Left renal cortex interstitium (tissue), 4 donors: ENCODE measurements at places on chromosomes 13 and 19. TPM values are rescaled to one million over a fixed set of nuclear protein-coding genes. Genes with fewer than 3 reads are reported as not detected.

Gene CYP4F2
- 0.33 TPM for polyA plus RNA-seq

Gene ADGRE2
- 0.61 TPM for polyA plus RNA-seq

Gene POU2F2
- 0.95 TPM for polyA plus RNA-seq

Gene SPATA13
- 58.3 TPM for polyA plus RNA-seq

Gene ITGBL1
- polyA plus RNA-seq: 0.90 TPM

Gene ZNF844
- 23.3 TPM for polyA plus RNA-seq

Gene ATP8A2
- 5.4 TPM for polyA plus RNA-seq

Gene SIGLECL1
- polyA plus RNA-seq: not detected

Gene WDR87
- not detected for polyA plus RNA-seq
